Activated CD4-positive, alpha-beta memory T cell treated with anti-CD3 and anti-CD28 coated beads for 36 hours (primary cell): ENCODE measurements at places on chromosomes 1 and 21. TPM values are rescaled to one million over a fixed set of nuclear protein-coding genes. Genes with fewer than 3 reads are reported as not detected.

The CFAP74 gene
- not detected for total RNA-seq

- no peak overlapping the region for H3K27ac ChIP-seq
- peaks cover 15% of the 10 kb centered on the region for H3K27me3 ChIP-seq
- H3K4me3 ChIP-seq: peak overlapping the region; percentile 40
- DNase-seq: no peak
- H3K36me3 ChIP-seq: peaks cover 10% of the 10 kb centered on the region
- peaks cover 36% of the 10 kb centered on the region for H3K4me1 ChIP-seq
Observed at GRCh38 chr1:84303314-84303830, 1.9 kb downstream of the SAMD13 start.

- H3K27me3 ChIP-seq: no peaks in the 10 kb centered on the region
- DNase-seq: no peak
- no peaks in the 10 kb centered on the region for H3K36me3 ChIP-seq
- no peak overlapping the region for H3K4me3 ChIP-seq
- H3K4me1 ChIP-seq: no peaks in the 10 kb centered on the region
Observed at GRCh38 chr1:79375352-79375751, 368.8 kb upstream of the ADGRL4 start.

GRCh38 chr1:9922342-9922741, 12.3 kb upstream of the CTNNBIP1 start:
- no peak overlapping the region for H3K4me3 ChIP-seq

DNA sequence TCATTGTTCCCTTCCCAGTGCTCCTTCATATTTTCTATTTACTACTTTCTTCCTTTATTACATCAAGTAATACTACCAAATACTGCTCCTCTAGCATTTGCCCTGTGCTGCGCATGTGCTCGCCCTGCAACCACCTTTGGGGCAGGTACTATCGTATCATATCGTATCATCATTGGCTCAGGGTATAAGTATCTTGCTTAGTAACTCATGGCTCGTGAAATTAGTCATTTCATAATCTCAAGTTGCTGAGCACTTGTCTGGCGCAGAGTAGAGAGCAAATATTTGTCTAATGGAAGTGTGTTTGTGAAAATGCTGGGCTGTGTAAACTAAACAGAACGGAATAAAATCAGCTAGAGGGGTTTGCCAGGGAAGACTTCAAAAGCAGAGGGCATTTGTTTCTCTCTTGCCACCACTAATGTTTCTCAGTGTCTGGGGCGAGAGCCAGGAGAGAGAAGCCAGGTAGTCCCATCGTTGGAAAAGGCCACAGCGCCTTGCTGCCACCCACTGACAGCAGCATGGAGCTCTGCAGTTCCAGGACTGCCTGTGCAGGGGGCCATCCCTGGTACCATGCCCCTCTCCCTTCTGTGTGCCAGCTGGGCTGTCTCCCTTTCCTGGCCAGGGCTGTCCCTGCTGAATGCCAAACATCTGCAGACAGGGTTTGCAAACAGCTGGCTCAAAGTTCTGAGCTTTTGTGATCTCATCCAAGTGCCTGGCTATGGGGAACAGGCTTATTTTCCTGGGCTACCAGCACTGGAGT, 20.0 kb upstream of the CPT2 start:
- peaks cover 4% of the 10 kb centered on the region for H3K4me1 ChIP-seq
- H3K36me3 ChIP-seq: no peaks in the 10 kb centered on the region
- DNase-seq: no peak
- peaks cover 29% of the 10 kb centered on the region for H3K27me3 ChIP-seq
- no peak overlapping the region for H3K4me3 ChIP-seq

- peaks cover 6% of the 10 kb centered on the region for H3K27me3 ChIP-seq
- H3K4me3 ChIP-seq: no peak overlapping the region
- H3K36me3 ChIP-seq: no peaks in the 10 kb centered on the region
- no peaks in the 10 kb centered on the region for H3K4me1 ChIP-seq
- H3K27ac ChIP-seq: no peak overlapping the region
Observed at GRCh38 chr1:23194119-23194984, 22.9 kb downstream of the HTR1D start.

DNA sequence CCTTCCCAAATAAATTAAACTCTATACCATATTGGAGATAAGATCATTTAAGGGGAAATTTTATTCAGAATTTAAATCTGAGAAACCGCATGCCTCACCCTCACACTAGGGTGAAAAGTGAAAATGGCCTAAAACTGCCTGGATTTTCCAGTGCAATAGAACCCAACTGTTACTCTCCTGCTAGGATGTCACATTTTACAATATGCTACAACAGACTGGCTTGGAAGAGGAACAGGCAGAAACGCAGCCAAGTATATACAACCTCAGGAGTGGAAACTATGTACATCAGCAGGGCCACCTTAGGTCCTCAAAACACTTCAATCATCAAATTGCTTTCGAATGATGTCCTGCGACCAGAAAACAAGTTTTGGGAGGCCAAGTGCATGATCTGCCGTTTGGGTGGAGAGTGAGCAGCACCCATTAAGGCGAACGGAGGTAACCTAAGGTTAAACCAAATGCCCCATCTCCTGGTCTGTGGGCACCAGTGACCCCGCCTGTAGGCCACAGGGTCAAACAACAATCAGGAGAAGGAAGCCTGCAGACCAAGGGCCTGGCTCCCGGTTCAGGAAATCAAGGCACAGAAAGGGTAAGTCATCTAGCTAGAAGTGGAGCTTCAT, 4.9 kb downstream of the RCAN1 start:
- DNase-seq: no peak
- H3K27ac ChIP-seq: no peak overlapping the region
- H3K36me3 ChIP-seq: no peaks in the 10 kb centered on the region
- H3K4me3 ChIP-seq: no peak overlapping the region

GRCh38 chr1:59990470-59990869, 63.9 kb upstream of the CYP2J2 start:
- H3K27ac ChIP-seq: no peak overlapping the region
- no peak overlapping the region for H3K4me3 ChIP-seq
- no peaks in the 10 kb centered on the region for H3K4me1 ChIP-seq
- no peaks in the 10 kb centered on the region for H3K27me3 ChIP-seq
- H3K36me3 ChIP-seq: no peaks in the 10 kb centered on the region
